Stimulated activated CD4-positive, alpha-beta T cell treated with anti-CD3 and anti-CD28 coated beads, Interleukin-15, amount 100 ng/mL, for 48 hours (primary cell): ENCODE measurements at places on chromosomes 2 and 18.

- no peak for DNase-seq
These were observed 298.6 kb upstream of the FAM98A start for GRCh38 chr2:33897741-33898140.

- no peak for DNase-seq
These were observed 200.9 kb downstream of the FAM210A start for GRCh38 chr18:13525381-13526029.

GRCh38 chr2:94758546-94758945 lies 112.7 kb upstream of the TEKT4 start:
- DNase-seq: no peak

DNA sequence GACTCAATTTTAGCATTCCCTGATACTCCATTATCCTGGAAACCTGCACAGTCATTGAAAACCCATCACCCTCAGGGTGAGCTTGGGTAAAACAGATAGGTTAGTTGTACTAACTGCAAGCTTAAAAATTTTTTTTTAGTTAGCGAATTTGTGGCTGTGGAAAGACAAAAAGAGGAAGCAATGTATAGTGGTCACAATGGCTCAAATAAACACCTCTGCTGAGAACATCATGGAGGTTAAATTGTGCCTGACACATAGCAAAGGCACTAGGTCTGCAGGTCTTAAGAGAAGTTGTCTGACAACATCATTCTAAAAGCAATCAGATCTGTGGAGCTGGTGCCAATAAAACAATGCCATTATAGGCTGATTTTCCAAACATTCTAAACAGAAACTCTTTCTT lies 84.4 kb upstream of the CAVIN2 start:
- DNase-seq: no peak

DNA sequence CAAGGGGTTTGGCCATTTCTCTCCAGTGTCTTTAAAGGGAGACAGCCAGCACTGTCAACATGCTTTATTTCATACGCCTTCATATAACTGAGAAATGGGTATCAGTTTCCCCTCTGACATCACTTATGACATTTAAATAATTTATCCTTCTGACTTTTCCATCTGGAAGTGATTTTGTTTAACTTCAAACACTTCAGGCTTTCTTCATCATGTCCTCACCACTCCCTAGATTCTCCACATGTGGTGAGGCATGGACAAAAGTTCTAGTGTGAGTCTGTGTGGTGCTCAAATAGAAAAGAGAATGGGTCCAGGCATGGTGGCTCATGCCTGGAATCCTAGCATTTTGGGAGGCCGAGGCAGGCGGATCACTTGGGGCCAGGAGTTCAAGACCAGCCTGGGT lies 158.6 kb downstream of the TXNL1 start:
- DNase-seq: no peak

- DNase-seq: no peak
These were observed 973.8 kb upstream of the CELF4 start for GRCh38 chr18:38539371-38539770.
